Stimulated activated CD4-positive, alpha-beta T cell treated with anti-CD3 and anti-CD28 coated beads, Interleukin-4, amount 100 ng/mL, for 4 hours (primary cell): ENCODE measurements at places on chromosomes 3 and 15.

GRCh38 chr15:88638626-88639372 lies at the start of gene ISG20:
Gene ISG20 (plus strand): TSS chr15:88639016. CDS start chr15:88639367, 351 bp downstream.
- DNase-seq: peak; percentile 99

- no peak for DNase-seq
Observed at GRCh38 chr3:52704611-52705437, 767 bp downstream of the GLT8D1 start.

GRCh38 chr3:109743981-109744380 lies 406.6 kb upstream of the DPPA4 start:
- DNase-seq: no peak

DNA sequence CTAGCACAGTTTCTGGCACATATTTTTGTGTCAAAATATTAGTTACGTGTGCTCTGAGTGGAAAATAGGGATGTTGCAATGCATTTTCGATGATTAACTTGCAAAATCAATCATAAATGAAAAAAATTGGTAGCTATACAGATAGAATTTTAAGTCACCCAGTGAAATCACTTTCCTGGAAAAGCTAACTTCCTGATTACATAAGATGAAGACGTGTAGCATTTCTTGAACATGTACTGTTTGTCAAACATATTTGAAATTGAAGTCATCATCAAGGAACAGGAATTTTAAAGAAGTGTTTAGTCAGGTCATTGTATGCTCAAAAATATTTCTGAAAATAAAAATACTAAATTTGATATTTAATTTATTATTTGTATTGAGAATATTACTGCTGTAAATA lies 977.7 kb downstream of the PLOD2 start:
- no peak for DNase-seq

GRCh38 chr3:56086355-56086754 lies 381.9 kb downstream of the ERC2 start:
- no peak for DNase-seq

DNA sequence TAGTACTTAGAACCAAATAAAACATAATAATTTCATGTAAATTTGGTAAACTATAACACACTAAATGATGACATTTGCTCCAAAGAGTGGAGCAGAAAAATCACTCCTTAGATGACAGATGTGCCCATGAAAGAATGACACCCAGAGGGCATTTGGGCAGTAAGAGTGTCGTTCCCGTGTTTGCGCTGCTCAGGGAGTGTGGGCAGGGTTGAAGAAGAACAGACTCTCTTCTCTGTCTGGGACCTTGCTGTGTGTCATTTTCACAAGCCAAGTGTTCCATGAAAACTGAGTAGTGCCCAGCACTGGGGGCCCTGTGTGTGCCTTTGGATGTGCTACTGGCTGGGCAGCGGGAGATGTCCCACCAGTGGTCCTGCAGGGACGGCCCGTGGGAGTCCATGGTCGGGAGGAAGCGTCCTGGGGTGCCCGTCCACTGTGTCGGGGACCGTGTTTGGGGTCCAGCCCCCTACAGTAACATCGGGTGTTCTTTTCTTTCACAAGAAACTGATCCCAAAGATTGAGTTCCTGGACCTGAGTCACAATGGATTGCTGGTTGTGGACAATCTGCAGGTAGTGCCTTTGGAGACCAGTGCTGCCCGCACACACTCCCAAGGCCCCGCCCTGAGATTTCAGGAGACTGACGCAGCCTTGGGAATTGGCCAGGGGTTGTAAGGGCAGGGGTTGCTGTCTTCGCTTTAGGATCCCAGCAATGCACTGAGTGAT lies 17.9 kb upstream of the STAB1 start:
- DNase-seq: no peak

DNA sequence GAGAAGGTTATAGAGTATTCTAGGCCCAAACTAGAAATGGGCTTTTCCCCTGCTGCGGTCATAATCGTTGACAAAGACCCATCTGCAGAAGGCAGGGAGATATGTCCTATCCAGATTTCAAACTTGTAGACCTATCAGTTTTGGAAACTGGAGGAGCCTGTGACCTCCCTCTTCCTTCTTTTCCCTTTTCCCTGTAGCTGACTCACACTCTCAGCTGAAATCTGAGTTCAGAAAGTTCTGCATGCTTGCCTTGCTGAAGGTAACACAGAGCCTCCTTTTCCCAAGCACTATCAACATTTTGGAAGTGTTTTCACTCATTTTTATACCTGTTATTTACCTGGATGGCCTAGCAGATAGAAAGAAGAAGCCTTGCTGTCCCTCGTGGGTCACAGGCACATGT lies 59.1 kb upstream of the PSMD6 start:
- DNase-seq: no peak

DNA sequence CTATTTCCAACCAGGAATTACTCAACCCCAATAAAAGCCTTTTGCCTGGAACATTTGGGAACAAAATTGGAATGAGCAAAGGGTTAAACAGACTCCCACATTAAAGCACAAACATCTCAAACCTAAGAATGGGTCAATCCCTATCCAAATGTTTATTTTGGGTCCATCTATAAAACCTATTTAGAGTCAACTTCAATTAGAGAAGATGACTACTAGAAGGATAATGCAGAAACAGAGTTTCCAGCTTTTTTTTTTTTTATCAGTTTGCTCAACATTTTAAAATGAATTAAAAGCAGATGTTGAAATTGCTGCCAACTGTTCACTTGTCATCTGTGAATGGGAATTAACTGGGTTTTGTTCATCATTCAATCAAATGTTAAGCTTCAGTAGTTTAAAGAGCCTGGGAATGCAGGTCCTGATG lies 4.1 kb upstream of the TBC1D23 start:
- no peak for DNase-seq

GRCh38 chr3:184579513-184579912 lies 17.9 kb downstream of the EPHB3 start:
- no peak for DNase-seq

- no peak for DNase-seq
Observed at GRCh38 chr3:190618330-190619030, 104.6 kb downstream of the IL1RAP start.

GRCh38 chr3:9343115-9343514 lies 19.7 kb upstream of the THUMPD3 start:
- no peak for DNase-seq

DNA sequence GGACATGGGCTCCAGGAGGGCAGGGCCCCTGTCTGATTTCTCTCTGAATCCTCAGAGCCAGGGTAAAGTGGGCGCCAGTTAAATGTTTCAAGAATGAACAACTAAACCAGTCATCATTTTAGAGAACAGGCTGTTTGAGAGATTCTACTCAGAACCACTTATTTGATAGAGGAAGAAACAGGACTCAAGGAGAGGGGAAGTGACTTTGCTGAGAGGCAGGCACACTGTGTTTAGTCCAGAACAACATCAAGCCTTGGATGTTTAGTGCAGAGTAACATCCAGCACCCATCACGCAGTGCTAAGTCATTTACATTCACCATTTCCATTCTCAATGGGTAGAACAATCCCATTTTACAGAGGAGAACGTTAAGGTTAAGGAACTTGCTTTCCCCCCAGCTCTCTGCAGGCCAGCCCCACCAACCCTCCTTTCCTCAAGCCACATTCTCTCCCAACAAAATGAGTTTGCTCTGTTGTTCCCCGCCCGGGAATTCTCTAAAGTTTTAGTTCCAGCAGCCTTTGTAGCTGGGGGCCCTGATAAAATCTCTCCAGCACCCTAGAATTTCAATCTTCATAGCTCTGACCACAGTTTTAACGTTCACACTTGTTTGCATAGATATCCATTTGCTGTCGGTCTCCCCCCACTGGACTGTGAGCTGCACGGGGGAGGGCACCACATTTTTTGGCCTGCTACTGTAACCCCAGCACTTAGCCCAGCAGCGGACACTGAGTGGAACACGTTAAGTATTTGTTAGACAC lies 962 bp downstream of the NMNAT3 start:
- no peak for DNase-seq

- no peak for DNase-seq
Observed at GRCh38 chr3:47645551-47645950, 66.9 kb upstream of the CSPG5 start.

GRCh38 chr3:158709666-158710083 lies 22.6 kb downstream of the RARRES1 start:
- no peak for DNase-seq

- no peak for DNase-seq
Observed at GRCh38 chr15:68421798-68422402, 10.1 kb downstream of the ITGA11 start.

- no peak for DNase-seq
Observed at GRCh38 chr3:15578289-15578867, 23.0 kb downstream of the HACL1 start.

DNA sequence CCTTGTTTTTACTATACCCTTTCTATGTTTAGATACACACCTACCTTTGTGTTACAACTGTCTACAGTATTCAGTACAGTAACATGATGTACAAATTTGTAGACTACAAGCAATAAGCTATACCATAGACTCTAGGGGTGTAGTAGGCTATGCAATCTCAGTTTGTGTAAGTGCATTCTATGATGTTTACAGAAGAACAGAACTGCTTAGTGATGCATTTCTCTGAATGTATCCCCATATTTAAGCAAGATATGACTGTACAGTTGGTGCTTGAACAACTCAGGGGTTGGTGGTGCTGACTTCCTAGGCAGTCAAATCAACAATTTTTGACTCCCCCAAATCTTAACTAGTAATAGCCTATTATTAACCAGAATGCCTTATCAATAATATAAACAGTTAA lies 467.1 kb upstream of the TGFBR2 start:
- DNase-seq: no peak

DNA sequence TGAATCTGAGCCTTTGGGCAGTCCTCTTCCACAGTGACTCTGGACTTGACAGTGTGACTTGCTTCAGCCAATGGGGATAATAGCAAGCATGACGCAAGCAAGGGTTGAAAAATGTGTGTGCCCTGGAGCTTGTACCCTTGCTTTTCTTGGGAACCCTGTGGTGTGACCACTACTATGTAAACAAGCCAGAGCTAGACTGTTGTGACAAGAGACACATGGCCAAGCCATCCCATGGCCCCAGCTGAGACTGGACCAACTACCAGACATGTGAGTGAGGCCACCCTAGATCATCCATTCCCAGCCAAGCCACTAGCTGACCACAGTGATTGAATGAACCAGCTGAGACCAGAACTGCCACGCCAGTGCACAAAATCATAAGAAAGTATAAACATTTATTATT lies 11.8 kb downstream of the MYO1E start:
- DNase-seq: no peak

DNA sequence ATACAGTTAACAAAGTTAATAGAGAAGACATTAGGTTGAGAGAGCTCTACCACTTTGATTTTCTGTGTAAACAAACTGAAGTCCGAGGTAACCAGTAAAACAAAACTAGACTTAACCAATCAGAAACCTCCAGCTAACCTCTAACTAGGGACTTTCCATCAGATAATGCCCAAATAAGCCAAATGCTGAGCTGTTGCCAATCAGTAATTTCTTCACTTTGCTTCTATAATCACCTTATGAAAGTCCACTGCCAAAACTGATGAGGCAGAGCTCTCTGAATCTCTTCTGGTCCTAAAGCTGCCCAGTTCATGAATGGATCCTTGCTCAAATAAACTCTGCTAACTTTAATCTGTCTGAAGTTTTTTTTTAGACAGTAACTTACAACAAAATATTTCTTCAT lies 448.0 kb upstream of the NECTIN3 start:
- no peak for DNase-seq

DNA sequence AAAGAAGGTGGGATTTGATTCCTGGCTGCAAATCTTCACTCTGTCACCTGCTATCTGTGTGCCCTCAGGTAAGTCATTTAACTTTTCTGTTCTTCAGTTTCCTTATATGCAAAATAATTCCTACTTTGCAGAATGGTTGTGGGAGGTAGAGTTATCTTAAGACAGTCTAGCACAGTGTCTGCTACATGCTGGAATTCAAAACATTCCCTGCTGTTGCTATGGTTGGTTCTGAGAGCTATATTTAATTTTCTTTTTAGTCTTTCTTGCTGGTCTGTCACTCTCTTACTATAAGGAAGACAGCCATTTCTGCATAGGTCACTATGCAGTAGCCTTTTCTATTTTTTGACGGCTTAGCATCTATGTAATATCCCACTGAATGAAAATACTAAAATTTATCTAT lies 4.0 kb upstream of the ADPGK start:
- no peak for DNase-seq

DNA sequence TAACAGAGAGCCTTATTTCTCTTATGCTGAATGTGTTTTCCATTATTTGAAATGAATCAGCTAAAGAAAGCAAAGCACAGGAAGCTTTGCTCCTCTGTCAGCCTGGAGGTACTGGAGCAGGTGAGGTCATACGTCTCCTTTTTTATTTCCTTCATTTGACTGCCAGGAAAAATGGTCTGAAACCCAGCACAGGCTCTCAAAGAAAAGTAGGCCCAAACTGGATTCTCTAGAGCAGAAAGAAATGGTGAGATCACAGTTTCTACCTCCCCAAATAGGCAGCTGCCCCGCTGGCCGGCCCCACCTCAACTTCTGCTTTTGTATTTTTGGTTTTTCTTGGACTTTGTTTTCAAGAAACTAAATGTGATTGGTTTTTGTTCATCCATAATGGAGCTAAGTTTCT lies 95.1 kb downstream of the RPL39L start:
- DNase-seq: no peak

- DNase-seq: no peak
Observed at GRCh38 chr15:36884936-36885635, 215.3 kb downstream of the MEIS2 start.

DNA sequence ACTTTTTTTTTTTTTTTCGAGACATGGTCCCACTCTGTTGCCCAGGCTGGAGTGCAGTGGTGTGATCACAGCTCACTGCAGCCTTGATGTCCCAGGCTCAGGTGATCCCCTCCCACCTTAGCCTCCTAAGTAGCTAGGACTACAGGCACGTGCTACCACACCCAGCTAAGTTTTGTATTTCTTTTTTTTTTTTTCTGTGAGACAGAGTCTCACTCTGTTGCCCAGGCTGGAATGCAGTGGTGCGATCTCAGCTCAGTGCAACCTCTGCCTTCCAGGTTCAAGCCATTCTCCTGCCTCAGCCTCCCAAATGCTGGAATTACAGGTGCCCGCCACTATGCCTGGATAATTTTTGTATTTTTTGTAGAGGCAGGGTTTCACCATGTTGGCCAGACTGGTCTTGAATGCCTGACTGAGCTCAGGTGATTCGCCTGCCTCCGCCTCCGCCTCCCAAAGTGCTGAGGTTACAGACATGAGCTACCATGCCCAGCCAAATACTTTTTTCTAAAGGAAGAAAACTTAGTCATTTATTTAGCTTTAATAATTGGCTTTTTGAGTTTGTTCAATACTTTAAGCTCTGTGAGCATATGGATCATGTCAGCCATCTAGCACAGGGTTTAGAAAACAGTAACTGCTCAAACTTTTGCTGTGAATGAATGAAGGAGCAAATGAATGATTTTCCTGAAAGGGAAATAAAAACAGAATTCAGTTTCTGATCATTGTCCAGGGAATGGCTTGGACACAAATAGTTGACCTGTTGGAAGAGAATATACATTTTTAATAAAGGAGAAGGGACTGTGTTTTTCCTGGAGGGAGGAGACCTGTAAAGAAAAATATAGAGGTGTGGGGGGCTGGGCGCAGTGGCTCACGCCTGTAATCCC lies 26.0 kb downstream of the UBE2E1 start:
- DNase-seq: no peak
